ENCODE measurements at places on chromosomes 5 and 9. TPM values are rescaled to one million over a fixed set of nuclear protein-coding genes. Genes with fewer than 3 reads are reported as not detected.
A peak's percentile ranks its signal among the peaks of the same experiment; 100 is the strongest.

DNA sequence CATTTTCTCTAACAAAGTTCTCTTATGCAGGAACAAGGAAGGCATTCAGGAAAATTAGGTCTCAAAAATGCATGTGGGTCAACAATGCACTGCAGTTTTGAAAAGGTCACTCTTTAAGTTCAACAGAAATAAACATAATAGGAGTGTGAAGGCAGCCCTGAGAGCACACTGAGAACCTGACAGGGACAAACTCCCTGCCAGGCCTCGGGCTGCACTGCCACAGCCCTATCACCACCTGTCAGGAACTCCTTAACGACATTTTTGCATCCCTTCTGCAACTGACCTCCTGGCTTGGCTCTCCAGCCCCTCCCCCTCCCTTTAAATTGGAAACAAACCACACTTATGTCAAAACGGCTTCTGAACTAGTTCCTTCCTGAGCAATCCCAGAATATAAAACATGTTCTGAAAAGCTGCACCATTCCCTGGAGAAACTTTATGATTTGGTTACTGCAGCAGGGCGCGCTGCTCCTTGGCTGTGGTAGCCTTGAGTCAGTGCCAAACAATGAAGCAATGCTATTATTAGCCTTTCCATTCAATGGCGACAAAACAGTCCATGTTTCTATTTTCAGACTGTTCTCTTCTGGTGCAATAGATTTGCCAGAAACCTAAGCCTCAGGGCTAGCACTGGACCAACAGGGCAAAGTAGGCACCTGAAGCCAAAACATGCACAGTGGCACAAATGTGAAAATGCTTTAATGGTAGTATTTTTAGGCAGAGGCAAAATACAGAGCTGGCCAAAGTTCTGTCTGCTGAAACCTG is 160.1 kb upstream of the ZNF608 start:
- peak; percentile 77 for DNase-seq

FCN2 gene
- not detected for total RNA-seq

RNF130 gene
- total RNA-seq, result 37.7 TPM

C8G gene
- 0.60 TPM for total RNA-seq

- no peak for DNase-seq
Measured at GRCh38 chr9:109274884-109275730, 45.8 kb downstream of the EPB41L4B start.

GRCh38 chr9:30534896-30535295 is 1849.5 kb upstream of the ACO1 start:
- no peak for DNase-seq

SPATA31A5 gene
- total RNA-seq, result not detected

GRCh38 chr5:177361418-177362291 is 3.9 kb downstream of the RGS14 start:
- no peak for DNase-seq

DNA sequence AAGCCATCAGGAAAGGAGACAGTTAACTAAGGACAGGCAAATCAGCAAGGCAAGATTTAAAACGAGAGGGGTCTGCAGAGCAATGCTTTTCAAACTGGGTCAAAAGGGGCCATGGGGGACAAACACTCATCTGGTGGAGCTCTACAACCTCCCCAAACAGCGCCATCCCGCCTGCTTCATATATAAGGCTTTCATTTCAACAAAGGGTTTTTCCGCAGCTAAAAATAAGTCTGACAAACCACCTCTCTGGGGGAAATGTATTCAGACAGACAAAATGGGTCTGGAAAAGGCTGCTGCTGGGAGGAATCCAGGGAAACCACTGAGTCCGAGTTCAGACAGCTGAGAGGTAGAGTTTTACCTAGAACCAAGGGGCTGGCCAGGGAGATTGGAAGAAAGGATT is 8.3 kb upstream of the SEPTIN8 start:
- DNase-seq, result no peak

DNA sequence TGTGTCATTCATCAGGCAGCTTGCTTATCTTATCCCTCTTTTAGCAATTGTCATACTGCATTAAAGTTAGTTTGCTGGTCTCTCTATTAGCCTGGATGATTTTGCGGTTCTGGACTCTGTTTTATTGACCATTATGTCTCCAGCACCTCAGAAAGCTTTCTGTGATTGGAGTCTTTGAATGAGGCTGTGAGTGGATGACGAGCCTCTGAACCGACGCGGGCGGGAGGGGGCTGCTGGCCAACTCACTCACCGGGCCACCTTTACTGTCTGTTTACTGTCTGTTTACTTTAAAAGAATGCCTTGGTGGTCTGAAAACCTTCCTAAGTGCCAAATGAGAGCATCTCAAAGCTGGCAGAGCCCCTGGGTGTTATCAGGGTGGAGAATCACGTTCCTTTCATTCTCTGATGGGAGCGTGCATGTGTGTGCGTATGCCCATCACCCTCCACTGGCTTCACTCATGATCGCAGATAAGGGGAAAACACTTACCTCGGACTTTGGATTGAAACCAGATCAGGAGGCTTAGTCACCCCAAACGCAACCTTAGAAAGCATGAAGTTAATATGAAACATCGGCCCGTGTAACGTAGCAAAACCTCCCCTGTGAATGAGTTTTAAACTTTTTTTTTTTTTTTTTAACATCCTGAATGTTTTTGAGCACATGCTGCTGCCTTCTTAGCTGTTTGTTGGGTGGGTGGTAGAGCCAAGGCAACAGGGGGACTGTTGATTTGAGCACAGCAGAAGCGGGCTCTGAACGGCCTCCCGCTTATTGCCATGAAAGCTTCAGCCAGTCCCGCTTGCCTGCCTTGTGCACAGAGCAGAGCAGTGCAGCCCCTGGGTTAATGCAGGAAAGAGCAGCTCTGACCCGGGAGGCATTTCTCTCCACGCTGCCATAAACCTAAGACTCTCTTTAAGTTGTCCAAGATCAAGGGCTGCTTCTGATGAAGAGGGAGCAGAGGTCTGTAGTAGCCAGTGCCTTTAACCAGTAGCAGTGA is 173.6 kb downstream of the GADD45G start:
- no peak for DNase-seq

- no peak for DNase-seq
Measured at GRCh38 chr5:111235635-111236034, 11.5 kb downstream of the CAMK4 start.

ABLIM3 gene
- total RNA-seq, result 20.0 TPM

KLHL3 gene
- total RNA-seq, result 20.7 TPM

GRCh38 chr5:74028406-74028805 is 402.4 kb downstream of the ARHGEF28 start:
- no peak for DNase-seq

- no peak for DNase-seq
Measured at GRCh38 chr5:136195971-136196820, 3.2 kb upstream of the SMIM32 start.

DNA sequence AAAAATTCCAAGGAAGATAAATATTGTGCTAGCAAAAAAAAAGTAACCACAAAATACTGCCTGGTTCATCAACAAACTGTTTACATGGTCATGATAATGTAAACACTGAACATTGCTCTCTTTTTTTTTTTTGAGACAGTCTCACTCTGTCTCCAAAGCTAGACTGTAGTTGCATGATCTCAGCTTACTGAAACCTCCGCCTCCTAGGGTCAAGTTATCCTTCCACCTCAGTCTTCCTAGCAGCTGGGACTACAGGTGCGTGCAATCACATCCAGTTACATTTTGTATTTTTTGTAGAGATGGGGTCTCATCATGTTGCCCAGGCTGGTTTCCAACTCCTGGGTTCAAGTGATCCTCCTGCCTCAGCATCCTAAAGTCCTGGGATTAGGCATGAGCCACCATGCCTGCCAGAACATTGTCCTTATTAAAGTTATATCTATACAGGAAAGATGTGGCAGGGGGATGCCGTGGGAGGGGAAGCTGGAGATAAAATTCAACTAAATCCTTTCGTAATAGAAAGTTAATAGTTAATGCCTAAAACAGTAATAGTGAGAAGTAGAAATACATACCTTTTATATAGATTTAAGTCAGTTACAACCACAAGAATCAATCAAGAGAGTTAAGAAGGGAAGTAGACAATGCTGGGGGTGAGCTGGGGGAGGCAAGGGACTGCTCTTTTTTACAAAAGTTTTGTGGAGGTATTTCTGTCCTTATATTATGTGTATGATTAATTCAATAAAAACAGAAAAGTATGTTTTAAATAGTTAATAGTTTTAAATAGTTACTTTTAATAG is 52.3 kb downstream of the RGMB start:
- no peak for DNase-seq

DNA sequence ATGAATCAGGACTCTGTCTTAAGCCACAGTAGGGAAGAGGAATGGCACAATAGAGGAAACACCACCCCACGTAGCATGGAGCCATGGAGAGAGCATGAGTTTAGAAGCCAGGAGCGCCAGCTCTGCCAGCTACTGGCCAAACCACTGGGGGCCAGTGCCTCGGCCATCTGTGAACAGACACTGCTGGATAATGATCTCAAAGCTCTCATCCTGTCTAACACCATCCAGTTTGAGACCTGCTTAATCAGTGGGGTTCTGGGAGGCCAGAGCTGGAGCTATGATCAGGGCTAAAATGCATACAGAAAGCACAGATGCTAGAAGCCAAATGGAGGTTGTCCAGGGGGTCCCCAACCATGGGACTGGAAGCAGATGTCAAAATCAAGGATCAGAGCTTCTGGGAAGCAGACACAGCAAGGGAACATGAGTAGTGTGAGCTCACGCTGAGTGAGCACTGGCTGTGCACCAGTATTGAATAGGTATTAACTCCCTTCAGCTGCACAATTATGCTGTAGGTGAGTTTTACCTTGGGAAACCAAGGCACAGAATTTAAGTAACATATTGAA is 92.7 kb downstream of the KCNIP1 start:
- no peak for DNase-seq

DNA sequence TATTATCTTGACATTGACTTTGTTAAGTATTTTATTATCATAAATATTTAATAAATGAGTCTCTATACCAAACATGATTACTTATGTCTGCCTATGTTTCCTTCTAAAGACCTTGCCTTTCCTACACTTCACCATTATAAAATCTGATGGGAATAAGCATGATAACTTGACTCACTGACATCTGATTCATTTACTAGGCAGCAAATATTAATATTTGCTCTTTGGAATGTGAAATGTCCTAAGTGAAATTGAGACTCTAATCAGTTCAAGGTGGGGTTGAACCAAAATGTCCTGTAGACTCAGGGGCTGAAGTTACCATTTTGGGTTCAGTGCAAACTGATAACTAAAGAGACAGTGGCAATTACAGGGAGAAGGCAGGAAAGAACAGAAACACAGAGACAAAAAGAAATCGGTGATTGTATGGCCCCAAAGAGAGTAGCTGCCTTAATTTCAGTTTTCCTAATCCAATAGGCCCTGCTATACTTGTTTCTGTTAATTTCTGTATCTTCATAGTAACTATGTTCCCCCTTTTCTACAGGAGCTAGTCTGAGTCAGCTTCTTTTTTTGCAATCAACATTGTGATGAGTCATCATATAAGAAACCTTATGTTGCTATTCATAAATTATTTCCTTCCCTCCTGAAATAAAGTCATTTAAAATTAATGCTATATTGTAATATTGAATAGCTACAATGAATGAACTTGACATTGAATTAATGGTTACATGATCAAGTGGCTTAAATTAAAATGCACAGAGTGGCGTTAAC is 296.8 kb downstream of the PDE4D start:
- DNase-seq, result peak; percentile 19

SPAAR gene
- 1.8 TPM for total RNA-seq

GRCh38 chr9:71743217-71743705 is 25.1 kb downstream of the CEMIP2 start:
- peak; percentile 23 for DNase-seq

DNA sequence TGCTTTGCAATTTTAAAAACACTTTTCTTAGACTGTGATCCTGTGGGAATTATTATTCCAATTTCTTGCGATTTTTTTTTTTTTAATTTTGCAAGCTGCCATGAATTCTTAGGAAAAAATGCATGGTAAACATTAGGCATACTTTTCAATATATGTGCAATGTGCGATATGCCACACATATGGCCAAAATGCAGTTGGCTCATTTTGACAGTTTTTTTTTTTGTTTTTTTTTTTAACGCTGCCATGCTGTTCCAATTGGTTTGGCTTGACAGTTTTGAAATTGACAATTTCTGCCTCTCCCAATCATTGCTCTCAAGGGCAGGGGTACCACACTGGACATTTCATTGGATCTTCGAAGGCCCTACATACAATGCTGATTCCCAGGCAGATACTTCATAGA is 36.4 kb downstream of the DAPK1 start:
- no peak for DNase-seq

DNA sequence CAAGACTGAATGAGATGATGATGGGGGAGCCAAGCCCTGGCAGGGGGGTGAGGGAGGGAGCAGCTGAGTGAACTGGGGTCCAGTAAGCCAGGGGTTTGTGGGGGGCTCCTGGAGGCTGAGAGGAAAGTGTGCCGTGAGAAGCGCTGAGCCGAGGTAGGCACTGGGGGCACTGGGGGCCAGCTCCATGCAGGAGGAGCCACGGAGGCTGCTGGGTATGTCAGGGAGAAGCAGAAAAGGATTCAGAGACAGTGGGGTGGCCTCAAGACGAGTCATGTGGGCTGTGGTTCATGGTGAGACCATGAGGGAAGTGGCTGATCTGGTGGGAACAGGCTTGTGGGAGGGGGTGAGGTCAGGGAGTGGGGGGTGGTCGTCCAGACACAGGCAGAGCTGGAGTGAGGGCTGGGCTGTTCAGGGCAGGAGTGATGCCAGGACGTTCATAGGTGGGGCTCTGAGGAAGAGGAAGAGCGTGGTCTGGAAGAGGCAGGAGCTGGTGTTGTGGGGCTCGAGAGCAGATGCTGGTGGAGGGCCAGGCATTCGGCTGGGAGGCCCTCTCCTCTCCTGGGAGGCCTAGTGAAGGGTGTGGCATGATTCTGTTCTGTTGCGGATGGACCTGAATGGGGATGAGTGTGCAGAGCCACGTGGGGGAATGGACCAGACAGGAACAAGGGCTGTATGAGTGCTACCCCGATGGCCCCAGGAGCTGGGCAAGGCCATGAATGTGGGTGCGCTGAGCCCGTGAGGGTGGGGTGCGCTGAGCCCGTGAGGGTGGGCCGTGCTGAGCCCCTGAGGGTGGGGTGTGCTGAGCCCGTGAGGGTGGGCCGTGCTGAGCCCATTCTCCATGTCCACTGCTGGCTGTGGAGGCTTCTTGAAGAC is 92.7 kb upstream of the CACNA1B start:
- no peak for DNase-seq

- no peak for DNase-seq
Measured at GRCh38 chr5:124079062-124079461, 567.1 kb downstream of the CSNK1G3 start.

- peak; percentile 85 for DNase-seq
Measured at GRCh38 chr5:122180863-122181548, 51.7 kb downstream of the ZNF474 start.

DNA sequence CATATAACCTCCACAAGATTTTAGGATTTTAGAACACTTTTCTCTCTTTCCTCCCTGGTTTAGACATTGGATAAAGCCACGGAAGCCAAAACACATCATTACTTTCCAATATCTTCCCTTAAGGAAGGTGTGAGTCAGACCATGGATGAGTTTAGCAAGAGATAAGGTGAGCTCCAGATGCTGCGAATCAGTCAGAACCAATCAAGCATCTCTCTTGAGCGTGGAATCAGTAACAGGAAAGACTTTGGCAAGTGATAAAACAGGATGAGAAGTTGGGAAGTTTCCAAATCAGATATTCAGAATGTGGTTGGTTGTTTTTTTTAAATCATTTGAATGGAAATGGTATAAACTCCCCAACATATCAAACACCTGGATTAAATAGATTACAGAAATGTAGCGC is 397.8 kb downstream of the EFNA5 start:
- DNase-seq, result peak; percentile 6

GRCh38 chr9:106981396-106982287 is 118.7 kb downstream of the ZNF462 start:
- no peak for DNase-seq

SMIM33 gene
- not detected for total RNA-seq

- no peak for DNase-seq
Measured at GRCh38 chr9:33273266-33273971, 8.6 kb downstream of the CHMP5 start.

HSD17B3 gene
- not detected for total RNA-seq
